Brain pericyte (primary cell): ENCODE measurements at places on chromosomes 6 and 20.

- DNase-seq: no peak
Measured at GRCh38 chr6:155024391-155025027, 29.4 kb downstream of the TIAM2 start.

- no peak for DNase-seq
Measured at GRCh38 chr6:17045581-17046322, 56.1 kb upstream of the STMND1 start.

DNA sequence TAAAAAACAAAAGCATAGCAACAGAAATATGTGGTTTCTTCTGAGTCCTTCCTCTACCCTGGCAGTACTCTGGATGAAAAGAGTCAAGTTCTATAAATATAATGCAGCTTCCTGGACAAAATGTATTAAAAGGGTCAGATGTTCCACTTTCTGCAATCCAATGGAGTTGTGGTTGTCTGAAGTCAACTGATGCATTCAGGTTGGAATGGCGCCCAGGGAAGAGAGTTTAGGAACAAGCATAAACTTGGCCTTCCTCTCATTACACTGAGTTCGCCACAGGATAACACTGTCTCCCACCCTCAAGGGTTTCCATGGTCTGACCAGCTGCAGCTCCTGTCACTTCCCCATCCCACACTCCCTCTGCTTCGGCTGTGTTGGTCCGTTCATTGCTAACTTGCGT is 66.4 kb downstream of the PLEKHG1 start:
- no peak for DNase-seq

DNA sequence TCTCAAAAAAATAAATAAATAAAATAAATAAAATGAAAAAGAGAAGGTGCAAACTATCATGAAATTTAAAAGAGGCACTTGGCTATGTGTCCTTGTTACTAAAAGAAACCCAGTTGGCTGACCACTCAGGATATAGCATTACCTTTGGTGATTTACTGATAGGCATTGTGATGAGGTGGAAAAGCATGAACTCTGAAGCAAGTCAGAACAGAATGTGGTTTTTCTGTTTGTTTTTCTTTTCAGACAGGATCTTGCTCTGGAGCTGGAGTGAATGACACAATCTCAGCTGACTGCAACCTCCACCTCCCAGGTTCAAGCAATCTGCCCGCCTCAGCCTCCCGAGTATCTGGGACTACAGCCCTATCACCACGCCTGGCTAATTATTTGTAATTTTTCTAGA is 31.9 kb downstream of the ZNF184 start:
- DNase-seq: no peak

DNA sequence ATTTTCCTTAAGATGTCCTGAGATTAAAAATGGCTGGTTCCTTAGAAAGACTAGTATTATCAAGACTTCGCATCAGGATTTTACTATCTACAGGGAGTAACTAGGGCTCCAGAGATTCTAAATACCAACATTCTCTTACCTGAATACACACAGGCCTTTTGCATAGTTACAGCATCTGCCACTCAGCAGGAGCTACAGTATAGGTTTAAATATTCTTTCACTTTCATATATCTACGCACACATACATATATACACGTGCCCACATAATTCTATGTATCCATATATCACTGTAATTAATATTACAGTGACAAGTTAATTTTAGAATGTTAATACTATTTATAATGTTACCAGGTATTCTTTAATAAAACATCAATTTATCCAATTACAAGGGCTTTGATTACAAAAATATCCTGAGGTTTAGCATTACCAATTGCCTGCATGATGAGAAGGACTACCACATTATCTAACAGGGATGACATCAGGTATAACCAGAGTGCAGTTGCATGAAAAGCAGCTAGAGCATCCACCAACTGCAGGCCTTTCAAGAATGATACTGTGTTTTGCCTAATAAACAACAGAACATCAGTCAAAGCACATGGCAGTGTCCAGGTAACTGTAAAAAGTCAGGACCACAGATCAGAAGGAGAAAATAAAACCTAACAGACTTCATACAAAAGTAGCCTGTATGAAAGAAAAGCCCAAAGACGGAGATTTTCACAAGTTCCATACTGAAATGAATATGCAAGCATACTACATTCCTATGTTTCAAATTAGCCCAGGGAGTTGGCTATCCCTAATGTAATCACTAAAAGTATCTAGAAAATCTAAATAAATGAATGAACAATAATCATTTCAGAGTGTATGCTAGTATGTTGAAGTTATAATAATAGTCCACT is 268.7 kb downstream of the PTPRK start:
- DNase-seq: no peak

GRCh38 chr6:114284281-114284680 is 58.5 kb downstream of the HS3ST5 start:
- no peak for DNase-seq

GRCh38 chr6:165308926-165309731 is at the start of gene C6orf118:
TSS of gene C6orf118 (minus strand) at chr6:165309605. CDS start at chr6:165309586, 19 bp downstream.
- peak; percentile 32 for DNase-seq

DNA sequence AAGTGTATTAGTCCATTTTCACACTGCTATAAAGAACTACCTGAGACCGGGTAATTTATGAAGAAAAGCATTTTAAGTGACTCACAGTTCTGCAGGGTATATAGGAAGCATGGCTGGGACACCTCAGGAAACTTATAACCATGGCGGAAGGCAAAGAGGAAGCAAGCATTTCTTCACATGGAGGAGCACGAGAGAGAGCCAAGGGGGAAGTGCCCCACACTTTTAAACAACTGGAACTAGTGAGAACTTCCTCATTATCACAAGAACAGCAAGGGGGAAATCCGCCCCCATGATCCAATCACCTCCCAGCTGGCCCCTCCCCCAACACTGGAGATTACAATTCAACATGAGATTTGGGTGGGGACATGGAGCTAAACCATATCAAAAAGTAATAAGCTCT is 28.3 kb upstream of the B3GAT2 start:
- DNase-seq: no peak

DNA sequence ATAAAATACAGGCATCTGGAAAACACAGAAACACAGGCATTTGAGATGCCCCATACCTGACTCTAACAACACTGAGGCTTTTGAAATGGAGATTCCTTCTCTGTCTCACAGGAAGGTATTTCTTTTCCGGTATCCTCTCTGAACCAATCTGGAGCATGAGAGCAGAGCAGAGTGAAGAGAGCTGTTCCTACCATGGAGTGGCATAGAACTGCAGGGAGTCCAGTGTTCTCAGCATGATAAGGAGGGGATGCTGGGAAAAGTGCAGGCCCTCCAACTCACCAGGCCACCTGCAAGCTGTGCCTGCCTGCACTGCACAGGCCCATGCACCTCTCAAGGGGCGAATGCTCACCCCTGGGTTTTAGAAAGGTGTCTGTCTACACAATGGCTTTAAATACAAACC is 89.2 kb downstream of the FOXA2 start:
- DNase-seq: no peak

DNA sequence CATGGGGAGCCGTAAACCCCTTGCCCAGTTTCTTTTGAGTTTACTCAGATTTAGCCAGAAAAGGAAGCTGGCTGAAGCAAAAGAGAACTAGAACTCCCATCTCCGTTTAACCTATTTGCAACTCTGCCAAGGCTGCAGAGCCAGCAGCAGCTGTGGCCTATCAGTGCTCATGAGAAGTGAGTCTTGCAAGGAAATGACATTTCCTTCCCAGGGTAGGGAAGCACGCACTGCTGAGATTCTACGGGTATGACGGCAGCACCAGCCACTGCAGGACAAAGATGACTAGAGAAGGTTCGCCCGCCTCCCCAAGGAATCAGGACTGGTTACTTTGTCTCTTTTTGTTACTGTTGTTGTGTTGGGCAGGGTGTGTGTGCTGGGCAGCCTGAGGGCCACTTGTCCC is 47.6 kb downstream of the PPP1R3G start:
- peak; percentile 59 for DNase-seq

GRCh38 chr6:116433206-116433712 is 27.9 kb upstream of the CALHM6 start:
- no peak for DNase-seq

- DNase-seq: no peak
Measured at GRCh38 chr6:9520417-9521151, 894.3 kb downstream of the TFAP2A start.
